Endothelial cell of umbilical vein (primary cell): ENCODE measurements at places on chromosomes 12 and 14. TPM values are rescaled to one million over a fixed set of nuclear protein-coding genes. Genes with fewer than 3 reads are reported as not detected.
A peak's percentile ranks its signal among the peaks of the same experiment; 100 is the strongest.

The RIPK3 gene
- 5.1 and 9.0 TPM in 2 replicates for total RNA-seq

DNA sequence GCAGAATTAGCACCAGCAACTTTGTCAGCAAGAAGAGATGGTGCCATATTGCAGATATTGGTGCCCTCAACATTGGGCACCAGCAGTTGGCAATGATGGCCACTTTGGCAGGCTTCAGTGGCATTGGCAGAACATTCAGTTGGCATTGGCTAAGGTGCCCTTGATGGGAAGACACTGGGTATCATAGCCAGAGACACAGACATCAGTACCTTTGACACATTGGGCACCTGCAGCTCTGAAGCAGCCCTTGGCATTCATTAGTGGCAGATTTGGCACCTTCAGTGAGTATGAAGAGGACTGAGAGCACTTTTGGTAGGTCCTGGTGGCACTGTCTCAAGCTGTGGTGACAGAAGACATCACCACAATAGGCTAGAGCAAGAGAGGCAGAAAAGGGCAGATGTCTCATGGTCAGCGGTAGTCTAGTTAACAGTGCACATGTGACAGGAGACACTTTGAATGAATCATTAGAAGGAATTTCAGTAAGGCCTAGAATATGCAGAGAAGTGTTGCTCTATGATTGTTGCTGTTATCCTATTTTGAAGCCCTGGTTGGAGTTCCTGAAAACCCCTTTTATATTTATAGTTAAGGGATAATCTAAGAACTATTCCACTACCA lies 422.2 kb downstream of the APAF1 start:
- DNase-seq: no peak

- DNase-seq: peak; percentile 18
These were observed 6.9 kb downstream of the GNPTAB start for GRCh38 chr12:101823891-101824290.

- no peak for DNase-seq
These were observed 12.0 kb upstream of the SLCO1A2 start for GRCh38 chr12:21346542-21347205.

The OTOGL gene
- 2.0 and 3.1 TPM in 2 replicates for total RNA-seq

DNA sequence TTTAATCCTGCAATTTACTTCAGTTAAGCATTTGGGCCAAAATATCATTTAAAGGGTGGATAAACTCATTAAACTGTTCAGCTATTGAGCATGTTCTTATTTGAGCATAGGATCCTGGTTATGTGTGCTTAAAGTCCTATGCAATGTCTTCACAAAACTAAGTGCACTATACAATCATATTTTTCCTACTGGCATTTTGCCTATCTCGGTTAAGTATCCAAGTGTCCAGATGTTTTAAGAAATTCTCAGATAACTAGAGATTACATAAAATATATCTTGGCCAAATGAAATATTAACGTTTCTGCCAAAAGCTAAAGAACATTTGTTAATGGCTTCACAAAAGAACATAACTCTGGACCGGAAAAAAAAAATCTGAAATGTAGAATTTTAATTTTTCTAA lies 250.8 kb upstream of the LRFN5 start:
- DNase-seq: no peak

DNA sequence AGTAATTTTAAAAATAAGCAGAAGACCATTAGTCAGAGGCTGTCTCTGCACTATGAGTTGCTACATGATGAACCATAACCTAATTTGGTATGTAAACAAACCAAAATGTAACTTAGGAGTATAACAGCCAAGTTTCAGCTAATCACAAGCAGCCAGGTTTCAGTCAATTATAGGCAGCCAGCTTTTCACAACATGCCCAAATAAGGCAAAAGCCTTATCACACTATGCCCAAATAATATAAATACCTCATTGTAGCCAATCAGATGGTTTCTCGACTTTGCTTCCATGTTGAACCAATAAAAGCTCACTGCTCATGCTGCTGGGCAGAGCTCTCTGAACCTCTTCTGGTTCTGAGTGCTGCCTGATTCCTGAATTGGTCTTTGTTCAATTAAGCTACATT lies 38.6 kb downstream of the GARIN6 start:
- no peak for DNase-seq
